ENCODE measurements at places on chromosomes 1 and 21. TPM values are rescaled to one million over a fixed set of nuclear protein-coding genes. Genes with fewer than 3 reads are reported as not detected.
A peak's percentile ranks its signal among the peaks of the same experiment; 100 is the strongest.

GRCh38 chr21:28126521-28127174 lies 866.0 kb downstream of the LTN1 start:
- no peaks in the 10 kb centered on the region for H3K4me1 ChIP-seq
- no peak for DNase-seq
- H3K36me3 ChIP-seq = no peaks in the 10 kb centered on the region
- no peaks in the 10 kb centered on the region for H3K27me3 ChIP-seq
- no peak overlapping the region for H3K4me3 ChIP-seq

DNA sequence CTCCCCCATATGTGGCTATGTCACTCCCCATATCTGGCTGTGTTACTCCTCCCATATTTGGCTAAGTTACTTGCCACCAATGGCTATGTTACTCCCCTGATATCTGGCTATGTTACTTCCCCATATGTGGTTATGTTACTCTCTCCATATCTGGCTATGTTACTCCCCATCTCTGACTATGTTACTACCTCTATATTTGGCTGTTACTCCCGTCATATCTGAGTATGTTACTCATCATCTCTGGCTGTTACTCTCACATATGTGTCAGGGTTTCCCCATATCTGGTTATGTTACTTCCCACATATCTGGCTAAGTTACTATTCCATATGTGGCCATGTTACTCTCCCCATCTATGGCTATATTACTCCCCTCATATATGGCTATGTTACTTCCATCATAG lies 50.3 kb upstream of the MAP10 start:
- no peak overlapping the region for H3K4me3 ChIP-seq
- H3K4me1 ChIP-seq = peaks cover 10% of the 10 kb centered on the region
- no peak overlapping the region for H3K27ac ChIP-seq
- H3K36me3 ChIP-seq = no peaks in the 10 kb centered on the region
- no peak for DNase-seq

DNA sequence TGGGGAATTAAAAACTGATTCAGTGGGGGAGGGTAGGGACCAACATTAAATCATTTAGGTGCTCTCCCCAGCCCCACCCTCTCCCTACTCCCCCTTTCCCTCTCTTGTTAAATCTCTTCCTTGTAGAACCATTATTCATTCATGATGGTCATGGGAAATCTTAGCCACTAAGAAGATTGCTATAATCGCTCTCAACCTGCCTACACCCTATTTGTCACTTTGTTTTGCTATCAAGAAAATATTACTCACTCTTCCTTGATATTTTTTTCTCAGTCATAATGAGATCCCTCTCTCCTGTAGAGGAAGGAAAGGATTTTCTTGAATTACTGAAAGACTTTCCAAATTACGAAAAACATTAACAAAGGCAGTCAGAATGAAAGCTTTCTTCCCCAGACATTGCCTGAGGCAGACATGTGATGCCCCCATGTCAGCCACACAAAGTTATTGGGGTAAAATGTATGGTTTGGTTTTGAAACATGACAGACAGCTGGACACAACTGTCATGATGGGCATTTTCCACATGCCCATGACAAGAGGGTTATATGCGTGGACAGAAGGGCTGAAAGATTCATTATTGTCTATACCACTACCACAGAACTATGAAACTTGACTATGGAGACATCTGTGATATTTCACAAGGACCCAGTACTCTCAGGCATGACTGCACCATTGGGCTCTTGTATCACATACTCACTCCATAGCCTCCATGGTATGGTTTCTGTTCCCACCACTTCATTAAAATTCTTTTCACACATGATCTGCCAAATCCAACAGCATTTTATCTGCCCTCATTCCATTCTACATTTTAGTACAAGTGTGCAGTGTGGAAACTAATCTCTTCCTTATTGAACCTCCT lies 420.1 kb downstream of the DISC1 start:
- H3K4me1 ChIP-seq = no peaks in the 10 kb centered on the region
- H3K27me3 ChIP-seq = peaks cover 2% of the 10 kb centered on the region
- DNase-seq = no peak
- H3K36me3 ChIP-seq = no peaks in the 10 kb centered on the region
- H3K4me3 ChIP-seq = no peak overlapping the region

- H3K27ac ChIP-seq = no peak overlapping the region
- H3K36me3 ChIP-seq = no peaks in the 10 kb centered on the region
- no peak for DNase-seq
- peaks cover 14% of the 10 kb centered on the region for H3K27me3 ChIP-seq
Measured at GRCh38 chr1:99455760-99456159, 190.2 kb upstream of the PALMD start.

DNA sequence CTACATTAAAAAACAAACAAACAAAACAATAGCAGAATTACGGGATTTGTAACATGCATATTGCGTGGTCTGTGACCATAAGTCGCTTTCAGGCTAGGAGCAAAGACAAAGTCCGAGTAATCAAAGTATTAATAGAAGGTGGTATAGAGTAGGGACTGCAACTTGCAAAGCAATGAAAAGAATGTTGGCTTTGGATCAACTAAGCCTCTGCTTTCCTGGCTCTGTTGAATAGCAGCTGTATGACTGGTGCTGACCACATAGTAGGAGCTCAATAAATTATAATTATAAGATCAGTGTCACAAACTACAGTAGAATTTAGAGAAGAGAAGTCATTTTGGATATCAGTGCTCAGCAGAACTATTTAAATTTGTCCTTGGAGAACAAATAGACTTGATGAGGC lies 586.4 kb downstream of the DPYD start:
- no peak overlapping the region for H3K4me3 ChIP-seq
- no peak for DNase-seq
- H3K27ac ChIP-seq = no peak overlapping the region
- H3K4me1 ChIP-seq = no peaks in the 10 kb centered on the region
- H3K36me3 ChIP-seq = peaks cover 9% of the 10 kb centered on the region

- no peaks in the 10 kb centered on the region for H3K4me1 ChIP-seq
- H3K36me3 ChIP-seq = no peaks in the 10 kb centered on the region
- H3K27me3 ChIP-seq = peaks cover 2% of the 10 kb centered on the region
- H3K27ac ChIP-seq = no peak overlapping the region
- no peak overlapping the region for H3K4me3 ChIP-seq
Measured at GRCh38 chr1:233639611-233640010, 25.7 kb downstream of the KCNK1 start.

GRCh38 chr1:64236541-64236954 lies 33.1 kb downstream of the UBE2U start:
- no peak for DNase-seq
- no peak overlapping the region for H3K4me3 ChIP-seq
- peaks cover 23% of the 10 kb centered on the region for H3K27me3 ChIP-seq

DNA sequence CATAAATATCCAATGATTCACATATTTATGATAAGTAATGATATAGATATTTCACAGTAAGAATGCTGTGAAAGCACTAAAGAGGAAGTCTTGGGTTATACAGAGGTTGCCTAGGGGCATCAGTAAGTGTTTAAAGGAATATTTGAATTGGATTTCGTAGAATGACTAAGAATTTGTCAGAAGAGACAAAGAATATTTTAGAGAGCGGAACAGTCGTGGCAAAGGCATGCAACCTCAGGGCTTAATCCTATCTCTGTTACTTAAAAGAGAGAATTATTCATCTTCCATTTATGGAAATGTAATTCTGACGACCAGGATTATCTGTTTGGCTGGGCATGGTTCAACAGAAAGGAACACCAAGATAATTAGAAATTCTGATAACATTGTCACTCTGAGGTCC lies 171.9 kb upstream of the NR5A2 start:
- H3K27ac ChIP-seq = no peak overlapping the region
- no peak for DNase-seq
- H3K4me3 ChIP-seq = no peak overlapping the region
- H3K36me3 ChIP-seq = no peaks in the 10 kb centered on the region

- H3K27ac ChIP-seq = no peak overlapping the region
- H3K4me1 ChIP-seq = peaks cover 7% of the 10 kb centered on the region
- H3K4me3 ChIP-seq = peak overlapping the region; percentile 23
- H3K36me3 ChIP-seq = no peaks in the 10 kb centered on the region
Measured at GRCh38 chr1:164651351-164651951, 92.5 kb downstream of the PBX1 start.

GRCh38 chr1:187977298-187977697 lies 1148.5 kb downstream of the PLA2G4A start:
- no peak for DNase-seq
- H3K36me3 ChIP-seq = no peaks in the 10 kb centered on the region
- no peaks in the 10 kb centered on the region for H3K27me3 ChIP-seq

DNA sequence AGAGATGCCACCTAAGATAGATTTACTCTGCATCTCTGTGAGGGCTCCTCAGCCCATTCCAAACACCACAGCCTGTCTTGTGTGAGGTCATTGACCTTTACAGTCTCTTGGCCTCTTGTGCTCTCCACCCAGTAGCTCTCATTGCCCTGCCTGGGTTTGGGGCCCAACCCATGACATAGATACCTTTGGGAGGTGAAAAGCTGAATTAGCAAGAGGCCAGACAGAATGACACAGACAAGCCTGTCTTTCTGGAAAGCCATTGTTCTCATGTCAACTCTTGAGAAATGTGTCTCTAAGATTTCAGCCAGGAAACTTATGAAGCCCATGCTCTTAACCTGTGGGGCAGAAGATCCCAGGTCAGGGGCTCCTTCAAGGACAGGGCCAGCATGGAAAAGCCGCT lies 18.4 kb upstream of the F3 start:
- H3K36me3 ChIP-seq = no peaks in the 10 kb centered on the region
- H3K27ac ChIP-seq = no peak overlapping the region
- H3K27me3 ChIP-seq = peaks cover 3% of the 10 kb centered on the region
- no peak for DNase-seq
- no peaks in the 10 kb centered on the region for H3K4me1 ChIP-seq

DNA sequence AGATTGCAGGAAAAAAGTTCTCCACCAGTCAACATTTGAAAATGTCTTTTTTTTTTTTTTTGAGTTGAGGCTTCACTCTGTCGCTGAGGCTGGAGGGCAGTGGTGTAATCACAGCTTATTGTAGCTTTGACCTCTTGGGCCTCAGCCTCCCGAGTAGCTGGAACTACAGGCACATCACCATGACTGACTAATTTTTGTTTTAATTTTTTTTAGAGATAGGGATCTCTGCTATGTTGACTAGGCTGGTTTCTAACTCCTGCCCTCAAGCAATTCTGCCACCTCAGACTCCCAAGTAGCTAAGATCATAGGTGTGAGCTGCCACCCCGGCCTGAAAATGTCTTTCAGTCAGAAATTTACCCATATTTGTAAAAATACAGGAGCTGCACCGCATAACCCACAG lies 30.6 kb upstream of the USP24 start:
- peaks cover 8% of the 10 kb centered on the region for H3K27me3 ChIP-seq
- no peak for DNase-seq
- H3K27ac ChIP-seq = no peak overlapping the region
- no peaks in the 10 kb centered on the region for H3K36me3 ChIP-seq

GRCh38 chr1:97781762-97782337 lies 139.0 kb downstream of the DPYD start:
- H3K36me3 ChIP-seq = peaks cover 2% of the 10 kb centered on the region
- H3K4me1 ChIP-seq = peaks cover 9% of the 10 kb centered on the region
- no peaks in the 10 kb centered on the region for H3K27me3 ChIP-seq
- H3K4me3 ChIP-seq = no peak overlapping the region

DNA sequence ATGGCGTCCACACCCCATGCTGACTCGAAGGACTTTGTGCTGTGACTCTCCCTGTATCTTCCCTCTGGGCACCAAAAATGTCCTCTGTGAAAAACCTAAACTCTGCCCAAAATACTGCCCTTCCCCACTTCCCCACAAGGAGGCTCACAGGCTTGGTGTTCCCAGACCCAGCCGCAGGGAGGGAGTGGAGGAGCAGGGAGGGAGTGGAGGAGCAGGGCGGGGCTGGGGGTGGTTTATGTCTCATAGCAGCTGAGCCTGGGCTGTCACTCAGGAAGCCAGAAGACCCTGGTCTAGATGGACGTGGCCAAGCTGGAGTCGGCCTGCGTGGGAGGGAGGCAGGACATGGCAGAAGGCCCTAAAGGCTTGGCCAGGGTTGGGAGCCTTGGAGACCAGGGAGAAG lies 461.7 kb downstream of the PTPRU start:
- no peak overlapping the region for H3K27ac ChIP-seq
- H3K4me1 ChIP-seq = no peaks in the 10 kb centered on the region

The NEK2 gene
- total RNA-seq = 32.7 TPM

The OR2T11 gene
- total RNA-seq = not detected

The ALX3 gene
- total RNA-seq = not detected

The TRABD2B gene
- total RNA-seq = not detected

The CYP4A22 gene
- total RNA-seq = not detected

The RHEX gene
- total RNA-seq = not detected

The CELA3A gene
- not detected for total RNA-seq

The NPHS2 gene
- not detected for total RNA-seq

The CLCA1 gene
- not detected for total RNA-seq

The FTCD gene
- 0.65 TPM for total RNA-seq

The NIBAN1 gene
- total RNA-seq = 33.9 TPM

Data from activated naive CD8-positive, alpha-beta T cell treated with anti-CD3 and anti-CD28 coated beads, Interleukin-2, amount 10 ng/mL, durations not matched to agents 7 days and 5 days (primary cell).